Left colon (tissue), 2 donors: ENCODE measurements at places on chromosomes 1 and 21. TPM values are rescaled to one million over a fixed set of nuclear protein-coding genes. Genes with fewer than 3 reads are reported as not detected.

The S100A5 gene
- not detected for total RNA-seq

The SLC2A5 gene
- total RNA-seq = 8.1 TPM

The GJB3 gene
- total RNA-seq = 6.7 TPM

The ARMH1 gene
- 1.1 TPM for total RNA-seq

The PADI3 gene
- not detected for total RNA-seq

The CELA3B gene
- 0.76 TPM for total RNA-seq

The CNR2 gene
- 0.39 TPM for total RNA-seq

The ANKRD35 gene
- 0.12 TPM for total RNA-seq

The DMRTB1 gene
- total RNA-seq = not detected

The KIFAP3 gene
- total RNA-seq = 38.2 TPM

The RAB42 gene
- 3.0 TPM for total RNA-seq

The H3-3A gene
- total RNA-seq = 743 TPM

The RAD54L gene
- 2.8 TPM for total RNA-seq

The VHLL gene
- total RNA-seq = not detected

The GFI1 gene
- total RNA-seq = 9.2 TPM

The NSL1 gene
- 21.9 TPM for total RNA-seq

The CDA gene
- 61.3 TPM for total RNA-seq

The KAZN gene
- total RNA-seq = 11.4 TPM

The CDKN2C gene
- total RNA-seq = 6.4 TPM

The TTC34 gene
- 0.43 TPM for total RNA-seq

The SEC16B gene
- total RNA-seq = 4.8 TPM

The GNL2 gene
- 35.1 TPM for total RNA-seq

The ANKRD65 gene
- 0.76 TPM for total RNA-seq

The ALX3 gene
- total RNA-seq = not detected

The ANKRD34A gene
- total RNA-seq = 0.27 TPM

The LCE2C gene
- not detected for total RNA-seq

The PRAMEF33 gene
- not detected for total RNA-seq

The SMYD3 gene
- total RNA-seq = 21.8 TPM

The SPOCD1 gene
- 0.45 TPM for total RNA-seq

The RBM11 gene
- total RNA-seq = 1.4 TPM

The CAPN9 gene
- 53.6 TPM for total RNA-seq

The CRNN gene
- not detected for total RNA-seq

The GABRD gene
- not detected for total RNA-seq

The HSD3B2 gene
- total RNA-seq = 16.6 TPM

The OR6N1 gene
- not detected for total RNA-seq

The CLDN17 gene
- total RNA-seq = not detected

The DTL gene
- 4.1 TPM for total RNA-seq
